ENCODE measurements at places on chromosomes 1 and 21.

GRCh38 chr1:230248016-230248888 lies 177.9 kb downstream of the PGBD5 start:
- DNase-seq, result no peak

DNA sequence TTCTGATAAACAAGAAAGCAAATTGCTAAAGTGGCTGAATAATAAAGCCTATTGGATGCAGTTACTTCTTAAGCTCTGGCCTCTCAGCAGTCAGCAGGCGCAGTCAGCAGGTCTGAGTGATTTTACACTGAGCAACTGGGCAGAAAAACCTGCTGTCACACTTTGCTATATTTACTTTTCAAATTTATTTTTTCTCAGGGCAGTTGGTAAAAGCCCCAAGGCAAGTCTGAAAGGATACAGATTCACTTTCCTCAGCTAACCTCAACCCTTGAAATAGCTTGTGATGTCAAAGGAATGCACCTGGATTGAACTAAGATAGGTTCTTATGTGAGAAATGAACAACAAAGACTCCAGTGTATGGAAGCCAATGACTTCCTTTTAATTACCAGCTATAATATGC lies 34.0 kb downstream of the ATP5PF start:
- no peak for DNase-seq

DNA sequence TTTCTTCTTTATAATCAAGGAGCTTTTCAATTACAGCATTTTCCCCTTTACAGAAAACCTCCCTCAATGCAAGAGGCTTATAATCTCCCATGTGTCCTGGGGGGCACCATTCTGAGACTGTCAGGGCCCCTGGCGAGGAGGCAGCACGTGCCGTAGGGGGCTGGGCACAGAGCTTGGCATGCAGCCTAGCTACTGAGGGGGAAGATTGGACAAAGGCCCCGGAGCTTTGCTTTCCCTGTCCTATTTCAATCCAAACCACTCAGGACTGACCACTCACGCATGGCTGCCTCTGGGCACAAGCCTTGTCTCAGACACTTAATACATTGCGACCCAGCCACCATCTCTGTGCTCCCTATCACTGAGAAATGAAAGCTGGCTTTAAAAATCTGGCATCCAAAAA lies 2.8 kb upstream of the RAP1GAP start:
- DNase-seq, result no peak

DNA sequence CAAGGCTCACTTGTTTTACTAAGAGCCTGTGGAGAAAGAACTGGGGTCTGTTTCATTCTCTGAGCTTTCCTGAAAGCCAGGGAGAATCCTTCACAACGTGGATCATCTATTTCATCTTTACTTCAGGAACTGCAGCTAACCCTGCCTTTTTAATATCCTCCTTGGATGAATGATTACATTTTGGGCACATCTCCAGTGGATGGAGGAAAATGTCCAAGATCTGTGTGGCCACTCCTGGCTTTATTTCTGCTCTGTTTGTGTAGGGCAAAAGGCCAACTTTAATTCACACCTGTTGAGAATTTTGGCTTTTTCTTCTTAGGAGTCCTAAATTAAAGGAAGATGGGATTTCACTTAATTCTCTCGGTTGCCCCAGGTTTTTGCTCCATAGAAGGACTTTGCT lies 69.5 kb upstream of the CACNA1E start:
- DNase-seq, result no peak

DNA sequence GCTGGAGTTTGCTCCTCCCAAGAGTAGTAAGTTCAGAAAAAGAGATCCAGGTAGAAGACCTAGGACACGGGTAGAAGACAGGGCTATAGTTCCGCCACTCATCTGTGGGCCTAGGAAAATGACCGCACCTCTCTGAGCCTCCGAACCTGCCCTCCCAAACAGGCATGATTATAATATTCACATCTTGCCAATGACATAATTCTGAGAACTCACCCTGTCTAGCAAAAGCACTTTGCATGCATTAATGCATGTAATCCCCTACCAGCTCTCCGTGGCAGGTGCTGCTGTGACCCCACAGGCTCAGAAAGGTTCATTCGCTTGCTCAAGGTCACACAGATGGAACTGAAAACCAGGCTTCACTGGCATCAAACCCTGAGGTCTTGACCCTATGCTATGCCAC lies 88.0 kb downstream of the SPSB1 start:
- DNase-seq, result no peak

GRCh38 chr1:156692925-156693847 lies 12.2 kb downstream of the CRABP2 start:
- DNase-seq, result no peak

- DNase-seq, result no peak
Measured at GRCh38 chr21:30616125-30616524, at the start of gene KRTAP20-1. Gene KRTAP20-1 (plus strand): TSS chr21:30616425. CDS start chr21:30616455, 30 bp downstream.

DNA sequence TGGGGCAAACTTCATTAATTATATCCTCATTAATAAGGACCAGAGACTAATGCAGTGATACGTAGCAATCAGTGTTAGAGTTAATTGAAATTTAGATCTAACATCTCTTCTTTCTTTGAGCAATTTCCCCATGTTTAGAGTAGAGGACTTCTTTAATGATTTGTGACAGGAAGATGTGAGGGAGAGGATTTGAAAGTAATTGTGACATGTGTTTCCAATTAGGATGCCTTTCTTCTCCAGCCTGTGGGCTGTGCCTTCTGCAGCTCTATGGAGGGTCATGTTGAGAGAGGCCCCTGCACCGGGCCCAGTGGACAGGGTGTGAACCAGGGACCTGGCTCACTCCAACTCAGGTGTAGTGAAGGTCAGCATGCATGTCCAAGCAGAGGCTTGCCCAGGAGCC lies 103.0 kb downstream of the GREM2 start:
- DNase-seq, result no peak

DNA sequence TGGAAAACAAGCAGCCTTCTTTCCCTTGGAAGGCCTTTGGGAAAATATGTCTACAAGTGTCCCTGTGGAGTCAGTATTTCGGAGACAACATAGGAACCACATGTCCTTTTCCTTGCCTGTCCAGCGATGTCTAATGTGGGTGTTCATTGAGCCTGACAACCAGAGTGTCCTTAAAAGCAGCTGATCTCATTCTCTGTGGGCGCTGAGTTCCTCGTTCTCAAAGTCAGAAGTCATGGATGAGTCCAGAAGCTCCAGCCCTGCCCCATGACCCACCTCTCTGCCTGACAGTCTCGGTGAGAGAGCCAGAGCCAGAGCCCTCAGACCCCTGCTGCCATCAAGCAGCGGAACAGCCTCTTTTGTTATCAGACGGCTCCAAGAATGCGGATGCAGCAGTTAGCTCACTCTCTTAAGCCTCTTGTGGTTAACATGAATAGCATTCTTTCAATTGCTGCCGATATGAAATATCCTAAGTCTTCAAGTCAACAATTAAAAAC lies 329.2 kb downstream of the TGFB2 start:
- no peak for DNase-seq

- DNase-seq, result no peak
Measured at GRCh38 chr1:57889676-57890320, 465.9 kb upstream of the DAB1 start.

DNA sequence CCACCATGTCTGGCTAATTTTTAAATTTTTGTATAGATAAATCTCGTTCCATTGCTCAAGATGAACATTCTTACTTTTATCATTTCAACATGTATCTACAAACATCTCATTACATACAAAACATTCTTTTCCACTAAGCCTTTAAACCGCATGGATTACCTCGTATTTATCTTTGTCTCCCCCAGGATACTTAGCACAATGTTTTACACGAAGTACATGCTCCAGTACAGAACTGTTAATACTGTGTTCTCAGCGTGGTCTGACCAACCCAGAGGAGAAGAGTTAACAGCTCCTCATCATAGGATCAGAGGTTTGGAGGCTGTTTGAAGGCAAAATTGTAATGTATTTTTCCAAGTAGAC lies 7.4 kb downstream of the PIK3C2B start:
- DNase-seq, result no peak

DNA sequence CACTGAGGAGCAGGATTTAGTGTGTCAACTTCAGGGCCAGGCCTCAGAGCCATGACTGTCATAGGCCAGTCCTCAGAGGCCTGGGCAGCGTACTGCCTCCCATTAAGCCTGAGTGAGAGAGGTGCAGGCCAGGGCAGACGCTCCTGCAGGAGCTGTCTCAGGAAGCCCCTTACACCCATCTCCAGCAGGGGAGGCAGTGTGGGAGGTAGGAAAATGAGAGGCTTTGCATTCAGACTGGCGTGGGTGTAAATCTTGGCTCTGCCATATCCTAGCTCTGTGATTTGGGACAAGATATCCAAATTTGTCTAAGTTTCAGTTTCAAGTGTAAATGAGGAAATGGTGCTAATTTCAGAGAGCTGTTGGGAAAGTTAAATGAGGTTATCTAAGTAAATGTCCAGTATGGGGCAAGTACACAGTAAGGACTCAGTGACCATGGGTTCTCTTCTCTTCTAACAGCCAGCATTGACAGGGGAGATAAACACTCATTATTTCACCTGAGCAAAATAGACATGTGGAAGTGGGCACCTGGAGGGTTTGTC lies 184.1 kb downstream of the ZSCAN20 start:
- DNase-seq, result no peak

DNA sequence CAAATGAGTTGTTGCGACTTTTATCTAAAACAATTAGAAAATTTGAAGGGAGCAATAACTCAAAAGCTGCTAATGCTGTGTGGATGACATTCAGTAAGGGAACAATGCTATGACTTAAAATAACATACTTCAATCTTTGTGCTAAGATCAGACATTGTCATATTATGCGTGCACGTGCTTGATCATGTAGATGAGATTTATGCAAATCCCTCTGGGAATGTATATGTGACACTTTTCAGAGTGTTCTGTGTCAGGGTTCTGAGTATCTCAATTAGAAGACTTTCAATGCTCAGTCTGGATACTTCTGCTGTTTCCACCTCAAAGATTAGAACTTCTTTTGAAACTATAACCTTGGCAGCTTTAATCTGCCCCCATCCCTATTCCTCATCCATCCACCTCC lies 18.6 kb upstream of the POU2F1 start:
- no peak for DNase-seq

DNA sequence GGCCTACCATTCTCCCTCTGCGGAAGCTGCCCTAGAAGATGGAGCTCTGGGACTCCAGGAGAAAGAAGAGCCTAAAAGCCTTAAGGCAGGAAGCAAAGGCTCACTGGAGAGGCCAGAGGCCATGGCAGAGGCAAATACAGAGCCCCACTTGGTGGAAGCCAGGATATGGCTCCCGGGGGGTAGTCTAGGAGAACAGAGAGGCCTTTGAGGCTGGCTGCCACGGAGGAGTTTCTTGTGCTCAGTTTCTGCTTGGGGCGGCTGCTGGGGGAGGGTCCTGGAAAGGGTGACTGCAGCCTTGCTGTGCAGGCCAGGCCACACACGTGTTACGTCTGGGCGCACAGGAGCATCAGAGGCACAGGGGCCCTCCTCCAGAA lies 5.4 kb downstream of the CC2D1B start:
- DNase-seq, result no peak

DNA sequence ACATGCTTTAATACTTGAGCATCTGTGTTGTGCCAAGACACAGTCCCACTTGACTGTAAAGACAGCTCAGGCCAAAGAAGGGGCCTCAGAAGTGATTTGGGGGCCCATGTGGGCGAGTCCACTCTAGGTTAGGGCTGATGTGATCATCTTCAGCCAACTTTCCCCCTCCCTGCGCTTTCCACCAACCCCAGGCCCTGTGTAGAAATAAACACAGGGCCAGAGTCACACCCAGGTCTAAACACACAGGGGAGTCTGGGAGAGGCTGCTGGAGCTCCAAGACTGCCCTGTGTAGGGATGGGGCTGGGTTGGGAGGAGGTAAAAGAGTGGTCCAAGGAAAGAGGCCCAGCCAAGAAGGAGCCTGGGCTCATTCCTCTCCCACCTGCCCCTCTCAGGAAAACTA lies 2.5 kb upstream of the WNT2B start:
- DNase-seq, result no peak

DNA sequence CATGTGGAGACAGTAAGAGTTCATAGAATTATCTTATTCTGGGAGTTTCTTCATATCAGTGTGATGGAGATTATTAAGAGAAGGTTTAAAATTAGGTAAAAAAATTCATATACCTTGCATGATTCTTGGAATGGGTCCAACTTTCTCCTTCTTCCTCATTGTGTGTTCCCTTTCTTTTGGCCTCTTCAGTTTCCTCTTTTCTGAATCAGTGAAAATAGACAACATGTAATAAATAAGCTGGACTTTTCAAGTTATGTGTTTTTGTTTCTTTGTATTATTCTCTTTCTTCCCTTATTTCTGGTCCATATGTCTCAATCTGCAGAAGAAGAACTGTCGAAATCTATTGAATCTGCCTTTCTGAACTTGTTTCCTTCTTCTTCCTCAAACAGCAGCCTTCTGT lies 30.5 kb downstream of the C4BPA start:
- DNase-seq, result no peak

GRCh38 chr1:66732407-66733166 lies 19.7 kb upstream of the DYNLT5 start:
- no peak for DNase-seq

Measured in hematopoietic multipotent progenitor cell treated with erythropoietin and hydrocortisone succinate and interleukin-3 and kit ligand, for 17 days (in vitro differentiated cells).